ENCODE measurements at places on chromosomes 3 and 15. TPM values are rescaled to one million over a fixed set of nuclear protein-coding genes. Genes with fewer than 3 reads are reported as not detected.

GRCh38 chr3:184769382-184770170, 42.4 kb upstream of the VPS8 start:
- H3K4me1 ChIP-seq, result no peaks in the 10 kb centered on the region
- no peak overlapping the region for H3K27ac ChIP-seq
- H3K36me3 ChIP-seq, result no peaks in the 10 kb centered on the region
- H3K27me3 ChIP-seq, result no peaks in the 10 kb centered on the region

- no peak for DNase-seq
- H3K4me1 ChIP-seq, result no peaks in the 10 kb centered on the region
- no peak overlapping the region for H3K27ac ChIP-seq
- H3K36me3 ChIP-seq, result no peaks in the 10 kb centered on the region
Observed at GRCh38 chr3:123385981-123386380, 62.9 kb downstream of the ADCY5 start.

DNA sequence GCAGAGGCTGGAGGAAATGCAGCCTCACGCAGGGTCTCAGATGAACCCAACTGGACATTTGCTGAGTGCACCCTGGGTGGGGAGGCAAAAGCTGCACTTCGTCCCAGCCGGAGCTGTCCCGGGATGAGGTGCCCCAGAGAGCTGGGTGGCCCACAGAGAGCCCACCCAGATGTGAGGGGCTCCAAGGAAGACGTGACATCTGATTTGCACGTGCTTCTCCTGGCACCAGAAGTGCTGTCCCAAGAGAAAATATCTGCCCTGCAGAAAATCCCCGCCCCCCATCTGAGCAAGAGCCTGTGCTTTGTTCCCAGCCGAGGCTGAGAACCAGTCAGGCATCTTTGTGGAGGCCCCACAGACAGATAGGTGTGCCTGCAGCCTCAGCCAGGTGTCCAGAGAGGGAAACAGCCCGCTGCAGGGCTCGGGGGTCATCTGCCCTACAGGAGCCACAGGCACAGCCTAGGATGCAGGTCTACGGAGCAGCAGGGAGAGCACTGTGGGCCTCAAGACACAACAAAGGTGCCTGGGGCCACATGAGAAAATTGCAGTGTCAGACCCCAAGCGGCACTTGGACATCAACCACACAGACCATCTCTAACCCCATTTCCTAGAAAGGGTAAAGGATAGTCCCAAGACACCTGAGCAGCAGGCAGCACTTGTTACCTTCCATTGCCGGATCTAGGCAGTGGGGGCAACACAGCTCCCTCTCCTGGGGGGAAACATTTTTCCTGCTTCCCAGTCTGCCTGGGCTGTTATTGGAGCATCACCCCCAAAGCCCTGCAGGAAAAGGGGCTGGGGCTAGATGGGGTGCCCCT, 5.8 kb downstream of the TMIE start:
- H3K4me3 ChIP-seq, result no peak overlapping the region
- peaks cover 12% of the 10 kb centered on the region for H3K4me1 ChIP-seq
- no peak for DNase-seq
- no peaks in the 10 kb centered on the region for H3K27me3 ChIP-seq
- H3K27ac ChIP-seq, result no peak overlapping the region

GRCh38 chr3:10401990-10402761, 81.3 kb upstream of the SEC13 start:
- H3K27ac ChIP-seq, result no peak overlapping the region
- peaks cover 12% of the 10 kb centered on the region for H3K4me1 ChIP-seq
- no peak overlapping the region for H3K4me3 ChIP-seq
- DNase-seq, result no peak

DNA sequence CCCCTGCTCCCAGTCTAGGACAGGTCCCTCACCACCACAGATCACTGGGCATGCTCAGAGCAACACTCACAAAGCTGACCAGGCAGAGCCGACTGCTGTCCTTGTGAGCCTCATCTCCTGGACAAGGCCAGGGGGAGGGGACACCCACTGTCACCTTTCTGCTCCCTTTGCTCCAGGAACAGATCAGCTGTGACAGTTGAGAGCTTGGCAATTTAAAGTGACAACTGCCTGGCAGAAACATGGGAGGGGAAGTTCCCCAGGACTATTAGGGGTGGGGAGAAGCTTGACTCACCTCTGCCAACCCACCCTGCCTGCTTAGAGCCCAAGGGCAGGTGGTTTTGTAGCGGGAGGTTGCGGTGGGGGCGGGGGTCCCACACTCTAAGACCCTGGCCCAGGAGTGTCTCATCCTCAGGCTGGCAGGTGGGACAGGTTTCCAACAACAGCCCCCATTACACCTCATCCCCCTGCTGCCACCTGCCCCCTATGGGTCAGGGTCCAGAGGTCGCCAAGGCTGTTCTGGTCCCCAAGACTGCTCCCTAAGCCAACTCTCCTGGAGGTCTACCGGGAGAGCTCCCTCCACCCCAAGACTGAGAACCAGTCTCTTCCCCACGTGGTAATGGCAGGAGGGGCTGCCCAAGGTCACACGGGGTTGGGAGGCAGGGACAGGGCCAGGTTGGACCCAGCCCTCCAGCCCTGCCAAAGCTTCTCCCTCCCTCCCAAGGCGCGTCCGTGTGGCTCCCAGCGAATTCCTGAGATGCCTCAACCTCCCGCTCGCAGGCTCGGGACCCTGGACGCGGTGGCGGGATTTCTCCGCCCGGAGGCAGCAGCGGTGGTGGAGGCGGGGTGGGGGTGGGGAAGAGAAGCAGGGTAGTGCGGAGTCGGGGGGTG, 80.4 kb downstream of the IQSEC1 start:
- H3K36me3 ChIP-seq, result peaks cover 40% of the 10 kb centered on the region
- H3K27ac ChIP-seq, result no peak overlapping the region
- no peak for DNase-seq
- peaks cover 67% of the 10 kb centered on the region for H3K4me1 ChIP-seq
- peak overlapping the region; percentile 54 for H3K4me3 ChIP-seq
- H3K27me3 ChIP-seq, result no peaks in the 10 kb centered on the region

Gene WDR93
- not detected for total RNA-seq

Gene ARL6IP5
- 58.0 TPM for total RNA-seq

GRCh38 chr3:174620855-174621472, 238.2 kb upstream of the NAALADL2 start:
- no peaks in the 10 kb centered on the region for H3K27me3 ChIP-seq
- no peaks in the 10 kb centered on the region for H3K4me1 ChIP-seq
- H3K4me3 ChIP-seq, result no peak overlapping the region

DNA sequence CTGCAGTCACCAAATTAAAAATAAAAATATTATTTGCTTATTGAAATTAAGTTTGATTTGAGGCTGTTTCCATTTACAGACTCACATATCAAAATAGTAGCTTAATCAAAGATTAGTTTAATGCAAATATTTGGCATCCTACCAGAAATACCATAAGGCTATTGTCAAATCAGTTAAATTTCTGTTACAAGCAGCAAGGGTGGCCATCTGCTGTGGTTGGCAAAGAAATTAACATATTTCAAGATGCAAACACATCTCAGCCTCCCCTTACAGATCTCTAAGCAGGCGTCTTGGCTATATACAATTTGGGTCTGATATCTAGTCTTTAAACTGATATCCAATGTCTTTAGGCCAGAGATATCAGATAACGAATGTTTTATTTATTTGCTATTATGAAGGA, 83.2 kb upstream of the NEDD4 start:
- no peaks in the 10 kb centered on the region for H3K36me3 ChIP-seq
- no peaks in the 10 kb centered on the region for H3K27me3 ChIP-seq
- no peak overlapping the region for H3K4me3 ChIP-seq
- no peak overlapping the region for H3K27ac ChIP-seq
- no peaks in the 10 kb centered on the region for H3K4me1 ChIP-seq

DNA sequence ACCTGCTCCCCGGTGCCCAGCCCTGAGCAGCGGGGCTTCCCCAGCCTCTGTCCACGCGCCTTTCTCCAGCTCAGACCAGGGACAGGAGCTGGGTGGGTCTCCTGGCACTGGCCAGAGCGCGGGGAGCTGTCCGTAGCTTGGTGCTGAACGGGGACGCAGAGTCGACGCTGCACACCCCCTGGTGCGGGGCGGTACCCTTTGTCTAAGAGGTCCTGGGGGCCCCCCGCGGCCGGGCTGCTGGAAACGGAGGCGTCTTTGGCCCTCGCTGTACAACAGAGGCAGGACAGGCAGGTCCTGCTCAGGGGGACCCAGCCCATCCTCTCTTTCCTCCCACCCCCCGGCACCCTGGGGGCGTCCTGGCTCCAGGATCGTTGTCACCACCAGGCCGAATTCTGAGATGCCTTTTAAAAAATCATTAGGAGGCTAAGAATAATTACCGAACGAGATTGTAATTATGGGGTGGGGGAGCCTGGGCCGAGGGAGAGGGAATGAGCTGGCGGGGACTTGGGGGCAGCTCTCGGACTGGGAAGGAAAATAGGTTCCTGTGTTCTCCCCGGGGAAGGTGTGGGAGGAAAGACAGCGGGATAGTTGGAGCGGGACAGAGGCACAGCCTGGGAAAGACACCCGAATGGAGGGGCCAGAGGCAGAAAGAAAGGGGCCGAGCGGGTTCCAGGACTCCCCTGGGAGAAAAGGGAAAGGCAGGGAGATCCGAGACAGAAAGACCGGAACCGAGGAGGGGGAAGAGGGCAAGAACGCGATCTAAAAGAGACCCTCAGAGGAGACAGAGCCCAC, 4.1 kb upstream of the SKOR1 start:
- H3K27ac ChIP-seq, result no peak overlapping the region
- H3K36me3 ChIP-seq, result no peaks in the 10 kb centered on the region
- no peak overlapping the region for H3K4me3 ChIP-seq
- H3K4me1 ChIP-seq, result peaks cover 57% of the 10 kb centered on the region

- no peaks in the 10 kb centered on the region for H3K27me3 ChIP-seq
- H3K36me3 ChIP-seq, result no peaks in the 10 kb centered on the region
- no peak for DNase-seq
- no peak overlapping the region for H3K4me3 ChIP-seq
- H3K4me1 ChIP-seq, result no peaks in the 10 kb centered on the region
Observed at GRCh38 chr3:177251755-177252154, 54.5 kb upstream of the TBL1XR1 start.

DNA sequence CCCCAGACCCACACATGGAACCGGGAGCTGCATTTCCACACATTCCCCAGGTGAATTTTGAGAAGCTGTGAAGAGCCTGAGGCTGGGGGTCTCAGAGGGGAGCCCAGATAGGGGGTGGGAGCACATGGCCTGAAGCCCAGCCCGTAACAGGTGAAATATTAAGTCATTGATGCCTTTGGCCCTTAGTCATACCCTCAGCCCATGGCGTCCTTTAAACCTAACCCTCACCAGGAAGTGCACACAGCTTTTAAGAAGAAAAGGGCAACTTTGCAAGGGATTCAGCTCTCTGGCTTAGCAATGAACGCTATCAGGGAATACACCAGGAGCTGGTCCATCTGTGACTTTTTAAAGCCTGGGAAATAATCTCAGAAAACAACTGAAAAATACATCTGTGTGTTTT, 40.6 kb downstream of the WNT7A start:
- peaks cover 6% of the 10 kb centered on the region for H3K4me1 ChIP-seq
- H3K36me3 ChIP-seq, result peaks cover 6% of the 10 kb centered on the region
- no peak for DNase-seq
- H3K27me3 ChIP-seq, result no peaks in the 10 kb centered on the region
- no peak overlapping the region for H3K4me3 ChIP-seq
- no peak overlapping the region for H3K27ac ChIP-seq

DNA sequence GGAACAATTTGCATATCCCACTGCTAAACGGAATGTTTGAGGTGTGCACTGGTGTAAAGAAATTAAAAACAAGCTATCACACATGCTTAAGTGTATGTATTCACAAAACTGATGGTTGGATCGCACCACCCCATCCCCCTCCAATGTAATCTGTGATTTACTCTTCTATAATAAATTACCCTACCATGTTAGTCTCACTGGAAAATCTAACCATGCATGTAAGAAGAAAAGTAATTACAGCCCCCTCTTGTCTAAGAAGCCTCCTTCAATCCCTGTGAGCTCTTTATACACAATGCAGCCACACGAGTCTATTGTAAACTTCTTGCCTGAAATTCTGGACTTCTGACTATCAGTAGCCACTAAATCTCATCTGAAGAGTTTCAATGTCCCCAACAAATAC, 173.6 kb downstream of the ZBTB20 start:
- DNase-seq, result no peak
- H3K27me3 ChIP-seq, result no peaks in the 10 kb centered on the region
- H3K4me1 ChIP-seq, result no peaks in the 10 kb centered on the region
- no peak overlapping the region for H3K4me3 ChIP-seq
- no peak overlapping the region for H3K27ac ChIP-seq

DNA sequence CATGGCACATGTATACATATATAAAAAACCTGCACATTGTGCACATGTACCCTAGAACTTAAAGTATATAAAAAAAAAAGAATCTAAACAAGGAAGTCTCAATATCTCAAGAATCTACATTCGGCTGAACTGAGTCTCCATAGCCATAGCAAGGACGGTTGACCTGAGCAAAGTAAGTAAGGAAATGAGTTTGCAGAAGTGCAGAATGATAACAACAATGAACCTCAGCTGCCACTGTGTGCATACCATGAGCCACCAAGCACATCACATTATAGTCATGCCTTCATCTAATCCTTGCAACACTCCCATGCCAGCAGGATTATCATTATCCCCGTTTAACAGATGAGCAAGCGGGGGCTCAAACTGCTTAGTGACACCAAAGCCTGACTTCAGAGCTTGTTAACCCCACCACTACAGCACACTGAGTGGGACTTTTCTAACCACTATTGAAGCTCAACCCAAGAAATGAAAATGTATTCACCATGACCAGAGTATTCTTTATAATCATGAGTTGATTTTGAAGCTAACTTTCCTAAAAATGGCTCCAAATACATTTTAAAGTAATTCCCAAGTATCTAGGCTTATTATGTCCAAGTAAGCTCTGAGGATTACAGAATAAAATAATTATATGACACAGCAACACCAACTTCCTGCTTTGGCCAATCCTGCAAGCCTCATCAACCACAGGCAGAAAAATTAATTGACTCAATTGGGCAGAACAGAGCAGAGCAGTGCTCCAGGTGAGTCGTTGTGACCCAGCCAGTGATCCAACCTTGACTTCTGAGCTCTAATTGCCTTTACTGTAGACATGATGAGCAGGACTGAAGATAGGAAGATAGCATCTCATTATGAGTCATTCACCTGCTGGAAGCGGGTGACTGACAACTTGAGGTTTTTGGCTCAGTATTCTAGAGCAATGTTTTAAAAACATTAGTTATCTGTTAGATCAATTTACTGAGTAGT, 47.3 kb upstream of the IL12A start:
- H3K4me1 ChIP-seq, result peaks cover 3% of the 10 kb centered on the region
- H3K27ac ChIP-seq, result no peak overlapping the region
- H3K4me3 ChIP-seq, result no peak overlapping the region

Gene SLC25A36
- total RNA-seq, result 166 TPM

Gene NDN
- not detected for total RNA-seq

- peaks cover 54% of the 10 kb centered on the region for H3K36me3 ChIP-seq
- no peak overlapping the region for H3K4me3 ChIP-seq
- H3K4me1 ChIP-seq, result peaks cover 3% of the 10 kb centered on the region
- no peak for DNase-seq
- no peak overlapping the region for H3K27ac ChIP-seq
Observed at GRCh38 chr3:141561426-141562034, 74.7 kb downstream of the RASA2 start.

Gene CHL1
- not detected for total RNA-seq

Measured in CD4-positive, alpha-beta T cell (primary cell).